ENCODE measurements at places on chromosomes 12 and 14. TPM values are rescaled to one million over a fixed set of nuclear protein-coding genes. Genes with fewer than 3 reads are reported as not detected.

Gene OLR1
- 4.0 TPM for total RNA-seq

Gene KRT85
- not detected for total RNA-seq

Gene DEGS2
- total RNA-seq, result not detected

Gene LALBA
- total RNA-seq, result not detected

Gene LRIG3
- total RNA-seq, result 26.6 TPM

Gene KRT75
- total RNA-seq, result not detected

Gene SLCO1B3
- not detected for total RNA-seq

Gene CLEC4A
- total RNA-seq, result not detected

Gene MYF6
- 0.80 TPM for total RNA-seq

Gene MED6
- total RNA-seq, result 28.1 TPM

Gene BEGAIN
- 0.08 TPM for total RNA-seq

Gene FOXG1
- total RNA-seq, result not detected

Gene RERG
- 0.26 TPM for total RNA-seq

Gene ARHGDIB
- total RNA-seq, result 4.0 TPM

Gene GOLT1B
- 64.6 TPM for total RNA-seq

Gene KLRD1
- total RNA-seq, result under 0.01 TPM

Gene C1QL4
- 0.88 TPM for total RNA-seq

Gene OR4E2
- not detected for total RNA-seq

Gene CISTR
- not detected for total RNA-seq

Gene SRRM4
- total RNA-seq, result not detected

Gene HCAR1
- total RNA-seq, result 0.08 TPM

Gene POTEG
- not detected for total RNA-seq

Gene KIF26A
- total RNA-seq, result 1.2 TPM

Gene DBX2
- not detected for total RNA-seq

Gene DNAJC22
- 9.7 TPM for total RNA-seq

Gene LAG3
- not detected for total RNA-seq

Gene CD4
- total RNA-seq, result 11.2 TPM

Gene GALC
- total RNA-seq, result 14.5 TPM

Gene CLEC1A
- 0.13 TPM for total RNA-seq

Gene MMP17
- total RNA-seq, result 18.1 TPM

Gene FLRT2
- total RNA-seq, result 12.1 TPM

Gene TRIM9
- total RNA-seq, result 0.40 TPM

Gene PRB2
- total RNA-seq, result not detected

Gene TTC6
- not detected for total RNA-seq

Gene APOF
- not detected for total RNA-seq

Gene SDR9C7
- total RNA-seq, result not detected

Gene DTX1
- 0.39 TPM for total RNA-seq

Gene ANKRD52
- 14.5 TPM for total RNA-seq

Gene KRT79
- total RNA-seq, result not detected

Gene SPX
- total RNA-seq, result 0.91 TPM

Gene PROX2
- not detected for total RNA-seq

Gene CLEC7A
- total RNA-seq, result under 0.01 TPM

Gene DAO
- not detected for total RNA-seq

Gene SLC25A21
- 1.0 TPM for total RNA-seq

Gene BBOF1
- 5.7 TPM for total RNA-seq

Gene TBX3
- total RNA-seq, result 96.8 TPM

Gene STON2
- 1.9 TPM for total RNA-seq

Gene TMEM179
- total RNA-seq, result not detected

Gene HOTAIR
- not detected for total RNA-seq

Gene KCNMB4
- 1.4 TPM for total RNA-seq

Gene AMIGO2
- 33.6 TPM for total RNA-seq

Gene NTS
- not detected for total RNA-seq

Gene BCAT1
- 69.1 TPM for total RNA-seq

Gene EIF2B2
- total RNA-seq, result 48.1 TPM

Gene PTCSC3
- total RNA-seq, result not detected

Gene NELL2
- total RNA-seq, result not detected

Measured in epithelial cell of alveolus of lung (primary cell).